ENCODE measurements at places on chromosomes 6 and 20.

GRCh38 chr20:24116611-24117010 lies 128.0 kb upstream of the GGTLC1 start:
- no peak for DNase-seq

DNA sequence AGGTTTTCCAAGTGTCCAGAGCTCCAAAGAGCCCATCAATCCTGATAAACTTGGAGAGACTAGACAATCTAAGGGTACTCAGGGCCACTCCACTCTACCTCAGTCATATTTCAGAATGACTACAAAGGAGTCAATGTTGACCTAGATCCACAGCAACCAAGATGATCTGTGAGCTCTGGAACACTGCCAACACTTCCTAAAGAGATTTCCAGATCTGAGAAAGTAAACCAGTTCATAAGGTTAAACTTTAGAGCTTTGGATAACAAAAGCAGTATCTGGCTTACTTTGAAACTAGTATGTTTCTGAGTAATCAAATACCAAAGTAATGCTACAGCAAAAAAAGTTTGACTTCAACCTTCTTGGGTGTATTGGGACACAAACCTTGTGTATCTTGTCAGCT lies 122.7 kb downstream of the BTBD9 start:
- DNase-seq: no peak

DNA sequence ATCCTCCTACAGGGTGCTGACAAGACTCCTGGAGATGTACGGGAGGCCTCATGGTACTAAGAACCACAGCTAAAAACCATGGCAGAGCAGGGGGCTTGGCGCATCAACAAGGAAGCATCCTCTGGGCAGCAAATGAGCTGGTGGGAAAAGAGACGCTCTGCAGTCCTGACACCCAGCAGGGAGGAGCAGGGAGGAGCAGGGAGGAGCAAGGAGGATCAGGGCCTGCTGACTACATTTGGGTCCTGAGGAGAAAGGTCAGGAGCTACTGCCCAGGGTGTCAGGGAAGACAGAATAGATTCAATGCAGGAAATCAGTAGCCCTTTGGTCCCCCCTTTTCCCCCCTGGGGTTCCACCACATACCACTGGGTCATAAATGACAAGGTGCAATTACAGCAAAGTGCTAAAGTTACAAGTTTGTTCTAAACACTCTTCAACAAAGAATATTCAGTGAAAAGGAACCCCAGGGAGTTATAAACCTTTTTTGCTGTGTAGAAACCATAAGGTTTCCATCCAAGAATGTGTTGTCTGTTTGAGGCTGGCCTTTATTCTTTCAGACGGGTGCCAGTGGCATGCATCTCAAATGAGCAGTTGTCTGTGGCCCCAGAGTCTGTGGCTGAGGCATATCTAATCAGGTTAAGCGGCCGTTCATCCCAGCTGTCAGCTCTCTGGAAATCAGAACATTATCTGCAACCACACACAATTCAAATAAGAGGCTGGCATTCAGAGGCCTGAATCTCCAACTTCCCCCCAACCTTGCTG lies 325.0 kb downstream of the CDC5L start:
- no peak for DNase-seq

GRCh38 chr20:16048876-16049275 lies 524.4 kb downstream of the KIF16B start:
- DNase-seq: no peak

- DNase-seq: no peak
Measured at GRCh38 chr6:119129968-119130484, 51.6 kb upstream of the FAM184A start.
